Psoas muscle (tissue), 8 donors: ENCODE measurements at places on chromosomes 6 and 20. TPM values are rescaled to one million over a fixed set of nuclear protein-coding genes. Genes with fewer than 3 reads are reported as not detected.

- no peak for DNase-seq
These were observed 681.0 kb upstream of the GJE1 start for GRCh38 chr6:141451511-141452353.

DNA sequence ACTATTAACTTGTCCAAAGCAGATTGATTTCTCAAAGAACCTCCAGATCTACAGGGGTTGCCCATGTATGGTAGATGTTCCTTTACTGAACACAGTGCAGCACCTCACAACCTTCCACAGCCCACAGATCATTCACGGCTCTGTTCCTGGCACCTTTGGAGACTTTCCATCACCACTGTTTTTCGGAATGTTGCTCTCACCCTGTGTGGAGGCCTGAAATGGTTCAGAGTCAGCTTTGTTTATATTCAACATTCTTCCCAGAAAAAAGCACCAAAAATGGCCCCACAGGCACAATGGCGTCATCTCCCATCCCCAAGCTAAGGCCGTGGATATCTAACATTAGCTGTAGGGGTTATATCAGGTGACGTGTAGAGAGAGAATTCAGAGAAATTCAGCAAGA is 74.7 kb downstream of the DHX35 start:
- no peak for DNase-seq

DNA sequence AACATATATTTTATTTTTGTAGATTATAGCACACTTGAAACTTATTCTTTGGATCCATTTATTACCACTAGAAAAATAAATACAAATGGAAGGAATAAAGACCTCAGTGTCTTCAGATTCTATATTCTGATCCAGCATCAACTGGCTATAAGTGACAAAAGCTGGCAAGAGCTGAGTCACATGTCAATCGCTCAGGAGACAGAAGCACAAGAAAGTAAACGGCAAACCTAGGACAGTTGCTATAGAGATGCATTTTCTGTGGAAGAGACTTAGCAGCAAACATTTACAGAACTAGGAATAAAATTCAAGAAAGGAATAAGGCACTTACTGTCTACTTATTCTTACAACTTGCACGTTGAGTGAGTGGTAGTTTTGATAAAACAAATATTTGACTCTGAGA is 230.4 kb downstream of the CLVS2 start:
- no peak for DNase-seq

- DNase-seq, result no peak
These were observed 26.5 kb upstream of the SH3BGRL2 start for GRCh38 chr6:79604583-79605037.

GRCh38 chr6:55694148-55694547 is 115.2 kb upstream of the HMGCLL1 start:
- no peak for DNase-seq

GRCh38 chr6:119121367-119121766 is 42.9 kb upstream of the FAM184A start:
- no peak for DNase-seq

GRCh38 chr6:127566651-127567050 is 10.3 kb upstream of the C6orf58 start:
- no peak for DNase-seq

DNA sequence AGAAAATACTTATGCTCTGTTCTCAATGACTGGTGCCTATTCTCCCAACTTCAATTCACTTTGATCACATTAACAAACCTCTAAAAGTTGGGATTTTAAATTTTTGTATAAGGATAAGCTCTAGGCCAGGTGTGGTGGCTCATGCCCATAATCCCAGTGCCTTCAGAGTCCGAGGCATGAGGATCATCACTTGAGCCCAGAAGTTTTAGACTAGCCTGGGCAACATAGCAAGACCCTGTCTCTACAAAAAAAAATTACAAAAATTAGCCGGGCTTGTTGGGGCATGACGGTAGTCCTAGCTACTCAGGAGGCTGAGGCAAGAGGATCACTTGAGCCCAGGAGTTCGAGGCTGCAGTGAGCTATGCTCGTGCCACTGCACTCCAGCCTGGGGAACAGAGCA is 3.9 kb downstream of the SSR1 start:
- no peak for DNase-seq

DNA sequence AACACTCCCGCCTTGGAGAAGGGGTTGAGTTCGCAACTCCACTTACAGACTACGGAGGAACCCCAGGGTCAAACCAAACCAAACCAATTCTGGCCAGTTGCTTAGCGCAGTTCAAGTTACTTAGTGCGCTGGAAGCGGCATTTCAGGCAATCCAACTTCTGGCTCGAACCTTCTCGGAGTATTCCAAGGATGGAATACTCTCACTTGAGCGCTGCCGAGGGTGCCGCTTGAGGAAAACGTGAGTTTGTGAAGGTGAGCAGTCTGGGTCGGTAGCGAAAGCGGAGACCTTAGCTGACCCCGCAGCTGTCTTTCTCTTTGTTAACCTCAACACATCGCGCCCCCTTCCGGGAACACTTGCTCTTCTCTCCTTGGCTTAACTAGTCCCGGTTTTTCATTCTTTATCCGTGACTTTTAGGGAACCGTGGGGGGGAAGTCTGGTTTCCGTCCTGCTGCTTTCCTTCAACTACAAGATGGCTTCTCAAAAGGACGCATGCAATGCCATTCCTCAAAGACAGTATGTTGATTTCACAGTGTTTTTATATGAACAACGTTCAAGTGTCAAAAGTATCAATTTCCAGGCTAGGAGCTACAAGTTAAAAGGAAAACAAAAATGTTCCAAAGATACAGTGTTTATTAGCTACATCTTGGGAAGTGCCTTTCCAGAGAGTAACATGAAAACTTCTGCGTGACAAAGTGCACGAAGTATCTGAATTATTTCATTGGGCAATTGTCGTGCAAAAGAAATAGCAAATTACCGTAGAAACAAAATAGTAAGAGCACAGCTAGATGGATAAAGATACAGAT is 741 bp upstream of the PNISR start:
- DNase-seq, result peak; percentile 92

- no peak for DNase-seq
These were observed 27.8 kb downstream of the OTOR start for GRCh38 chr20:16775961-16776360.

GRCh38 chr6:112743323-112743722 is 396.2 kb downstream of the RFPL4B start:
- no peak for DNase-seq

DNA sequence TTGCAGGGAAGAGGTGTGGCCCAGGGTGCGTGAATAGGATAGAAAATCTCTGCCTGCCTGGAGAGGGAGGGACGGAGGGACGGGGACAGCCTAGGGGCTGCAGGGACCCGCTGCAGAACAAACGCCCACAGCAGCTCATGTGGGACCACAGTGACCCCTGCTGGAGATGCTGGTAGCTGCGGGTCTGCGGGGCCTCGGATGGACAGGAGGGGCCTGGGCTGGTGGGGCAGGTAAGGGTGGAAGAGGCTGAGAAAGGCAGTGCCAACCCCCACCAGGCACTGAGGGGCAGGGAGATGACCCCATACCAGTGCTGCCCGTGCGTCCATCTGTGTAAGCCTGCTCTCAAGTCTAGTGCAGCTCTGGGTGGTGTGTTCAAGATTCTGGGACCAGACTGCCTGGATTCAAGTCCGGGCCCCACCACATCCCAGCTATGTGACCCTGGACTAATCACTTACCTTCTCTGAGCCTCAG is 39.4 kb downstream of the KIAA1755 start:
- peak; percentile 82 for DNase-seq

GRCh38 chr6:50849796-50850180 is 31.1 kb downstream of the TFAP2B start:
- DNase-seq, result no peak

DNA sequence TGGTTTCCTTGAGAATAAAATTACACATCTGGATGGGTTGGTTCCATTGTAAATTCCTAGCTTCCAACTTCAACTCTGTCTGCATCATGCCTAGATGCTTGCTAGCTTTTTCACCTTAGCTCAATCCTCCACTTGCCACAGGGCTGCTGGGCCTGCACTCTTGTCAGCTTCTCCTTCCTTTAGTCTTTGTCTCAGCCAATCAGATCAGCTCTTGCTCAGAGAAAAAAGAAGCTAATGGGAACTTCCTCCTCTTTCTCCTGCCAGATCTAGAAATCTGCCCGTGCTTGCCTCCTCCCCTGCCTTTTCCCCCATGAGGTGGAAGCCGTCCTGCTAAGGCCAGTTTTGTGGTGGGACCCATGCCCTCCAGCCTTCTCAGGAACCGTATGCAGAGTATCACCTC is 18.5 kb downstream of the RAE1 start:
- no peak for DNase-seq

- DNase-seq, result no peak
These were observed 20.7 kb downstream of the COL19A1 start for GRCh38 chr6:69887026-69887425.

- no peak for DNase-seq
These were observed 82.4 kb downstream of the RAMACL start for GRCh38 chr6:166504100-166504499.

The RAD21L1 gene
- polyA plus RNA-seq, result not detected

The RPL10A gene
- polyA plus RNA-seq, result 1,240 TPM

The KHDC1L gene
- polyA plus RNA-seq, result not detected

The FOXF2 gene
- 0.42 TPM for polyA plus RNA-seq

The JPH2 gene
- polyA plus RNA-seq, result 25.1 TPM

The ZNF165 gene
- polyA plus RNA-seq, result 0.35 TPM
